Occipital lobe (tissue), 3 donors: ENCODE measurements at places on chromosomes 16 and 17.
A peak's percentile ranks its signal among the peaks of the same experiment; 100 is the strongest.

- DNase-seq, result no peak
Measured at GRCh38 chr17:12388226-12388625, 277.5 kb upstream of the MYOCD start.

DNA sequence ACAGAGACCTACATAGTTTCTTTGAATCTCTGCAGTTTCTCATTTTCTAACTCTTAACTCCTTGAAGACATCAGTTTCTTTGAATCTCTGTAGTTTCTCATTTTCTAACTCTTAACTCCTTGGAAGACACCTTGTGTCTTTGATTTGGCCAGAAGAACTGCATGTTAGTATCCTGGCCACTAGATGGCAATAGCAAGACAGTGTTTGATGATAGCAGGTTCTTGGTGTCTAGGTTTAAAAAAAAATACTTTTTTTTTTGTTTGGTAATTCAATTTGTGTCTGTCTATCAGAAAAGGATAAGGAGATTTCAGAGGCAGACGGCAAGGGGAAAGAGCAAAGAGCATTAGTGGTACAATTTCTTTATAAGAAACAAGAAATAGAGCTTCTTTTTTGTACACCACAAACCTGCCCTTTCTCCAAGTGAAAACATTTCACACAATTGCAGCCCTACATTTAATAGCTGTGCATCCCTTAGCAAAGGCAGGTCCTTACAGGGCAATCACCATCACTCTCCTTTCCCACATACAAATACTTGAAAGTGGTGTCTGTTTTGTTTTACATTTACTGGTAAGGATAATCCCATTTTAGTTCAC is 1324.9 kb upstream of the CDH8 start:
- DNase-seq, result no peak

DNA sequence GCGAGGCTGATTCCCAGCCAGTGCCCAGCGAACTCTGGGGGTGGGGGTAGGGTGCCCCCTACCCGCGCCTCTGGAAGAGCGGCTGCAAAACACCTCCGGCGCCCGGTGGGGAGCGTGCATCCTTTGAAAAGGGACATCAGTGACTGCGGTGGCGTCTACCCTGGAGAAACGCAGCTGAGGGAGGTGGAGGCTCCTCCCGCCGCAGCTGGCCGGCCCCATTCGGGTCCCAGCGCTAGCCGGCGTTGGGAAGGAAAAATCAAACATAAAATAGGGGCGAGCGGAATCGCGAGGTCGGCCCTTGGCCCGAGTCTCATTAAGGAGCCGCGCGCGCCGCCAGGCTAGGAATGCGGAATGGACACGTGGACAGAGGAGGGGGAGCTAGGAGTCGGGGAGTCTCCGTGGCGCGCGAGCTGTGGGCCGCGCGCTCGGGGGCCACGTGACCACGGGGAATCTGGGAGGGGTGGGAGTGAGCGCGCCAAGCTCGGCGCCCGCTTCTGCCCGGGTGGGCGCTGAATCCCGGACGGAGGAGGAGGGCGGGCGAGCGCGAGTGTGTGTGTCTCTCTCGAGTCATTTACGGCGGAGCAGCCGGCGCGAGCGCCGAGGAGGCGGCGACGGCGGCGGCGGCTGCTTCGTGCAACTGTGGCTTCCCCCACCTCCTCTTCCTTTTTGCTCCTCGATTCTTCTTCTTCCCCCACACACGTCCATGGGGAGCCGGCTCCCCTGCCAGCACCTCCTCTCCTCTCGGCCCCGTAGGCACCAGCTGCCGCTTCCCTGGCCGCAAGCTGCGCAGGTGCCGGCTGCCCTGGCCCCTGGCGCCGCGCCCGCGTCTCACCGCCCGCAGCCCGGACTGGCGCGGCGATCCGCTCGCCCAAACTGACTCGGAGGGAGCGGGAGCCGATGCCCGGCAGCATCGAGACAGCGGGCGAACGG is at the start of gene TMEM132E:
Gene TMEM132E (plus strand): TSS at position 566 of the 930 bp plus-strand sequence. CDS start 1,495 bp downstream, outside the sequence.
- DNase-seq, result peak; percentile 77

DNA sequence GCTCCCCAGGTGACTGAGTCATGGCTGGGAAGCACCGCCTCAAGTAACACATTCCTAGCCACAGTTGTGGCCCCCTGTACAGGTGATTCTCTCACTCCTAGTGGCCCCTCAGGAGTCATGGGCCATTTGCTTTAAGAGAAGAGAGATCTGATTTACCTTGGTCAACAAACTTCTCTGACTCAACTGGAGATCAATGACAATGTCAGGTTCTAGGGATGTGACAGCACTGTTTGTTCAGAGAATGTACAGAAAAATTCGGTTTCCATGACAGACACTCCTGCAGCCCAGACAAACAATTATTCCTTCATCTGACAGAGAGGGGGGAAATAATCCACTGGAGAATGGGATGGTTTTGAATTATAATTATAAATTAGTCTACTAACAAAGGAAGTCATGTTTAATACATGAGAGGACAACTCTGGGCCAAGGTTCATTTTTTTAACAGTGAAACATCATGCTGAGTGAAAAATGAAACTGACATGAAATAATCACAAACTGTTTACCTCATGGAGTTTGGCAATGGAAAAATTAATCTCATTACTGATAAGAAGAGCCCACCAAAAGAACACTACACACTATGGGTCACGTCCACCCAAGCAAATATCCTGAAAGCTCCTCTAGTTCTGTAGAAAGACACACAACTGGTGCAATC is 9.7 kb downstream of the ERN1 start:
- DNase-seq, result no peak

GRCh38 chr17:32007463-32008298 is 498 bp downstream of the LRRC37B start:
- peak; percentile 59 for DNase-seq

DNA sequence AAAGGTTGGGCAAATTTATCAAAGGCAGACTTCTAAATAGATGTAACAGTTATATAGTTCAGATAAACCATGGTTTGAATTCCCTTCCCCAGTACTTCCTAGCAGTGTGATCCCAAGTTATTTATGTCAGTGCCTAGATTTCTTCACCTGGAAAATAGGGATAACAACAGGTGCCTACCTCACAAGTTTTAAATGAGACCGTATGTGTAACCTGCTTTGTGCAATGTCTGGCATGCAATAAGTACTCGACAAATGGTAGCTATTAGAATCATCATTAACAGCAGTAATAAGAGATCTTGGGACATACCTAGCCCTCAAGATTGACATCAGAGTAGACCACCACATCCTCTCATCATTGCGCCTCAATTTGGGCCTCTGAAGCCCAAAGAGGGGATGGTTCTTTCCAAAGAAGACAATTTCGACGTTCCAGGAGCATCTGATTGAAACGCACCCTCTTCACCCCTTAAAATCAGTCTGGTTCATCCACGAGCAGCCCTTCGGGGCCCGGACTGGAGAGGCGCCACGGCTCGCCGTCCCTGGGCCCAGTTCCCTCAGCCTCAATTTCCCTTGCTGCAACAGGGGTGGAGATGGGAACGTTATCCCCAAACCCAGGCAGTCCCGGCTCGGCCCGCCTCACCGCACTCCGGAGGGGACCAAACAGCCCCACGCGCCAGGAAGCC is 541 bp downstream of the ACACA start:
- no peak for DNase-seq

DNA sequence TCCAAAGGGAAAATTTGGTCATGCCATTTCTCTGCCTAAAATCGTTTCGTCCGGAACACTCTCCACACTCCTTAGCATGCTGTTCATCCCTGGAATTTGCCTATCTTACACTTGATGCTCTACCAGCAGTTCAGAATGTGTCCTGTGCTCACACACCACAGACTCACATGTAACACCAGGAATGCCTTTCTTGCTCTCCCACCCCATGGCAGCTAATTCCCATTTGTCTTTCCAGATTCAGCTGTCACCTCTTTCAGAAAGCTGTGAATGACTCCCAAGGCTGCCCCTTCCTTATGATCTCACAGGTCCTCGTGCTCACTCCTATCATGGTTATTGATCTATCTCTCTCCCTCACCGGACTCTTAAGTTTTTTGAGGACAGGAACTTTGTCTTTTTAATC is 38.1 kb downstream of the HYDIN start:
- no peak for DNase-seq

DNA sequence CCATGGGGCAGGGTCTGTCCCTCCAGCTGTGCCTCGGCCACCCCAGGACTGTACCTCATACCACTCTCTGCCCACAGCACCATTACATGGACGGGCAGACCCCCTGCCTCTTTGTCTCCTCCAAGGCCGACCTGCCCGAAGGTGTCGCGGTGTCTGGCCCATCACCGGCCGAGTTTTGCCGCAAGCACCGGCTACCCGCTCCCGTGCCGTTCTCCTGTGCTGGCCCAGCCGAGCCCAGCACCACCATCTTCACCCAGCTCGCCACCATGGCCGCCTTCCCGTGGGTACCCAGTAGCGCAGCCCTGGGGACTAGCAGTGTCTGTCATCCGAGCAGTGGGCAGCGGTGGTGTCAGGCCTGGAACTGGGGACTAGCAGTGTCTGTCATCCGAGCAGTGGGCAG is 2.6 kb upstream of the RHBDL1 start:
- no peak for DNase-seq

DNA sequence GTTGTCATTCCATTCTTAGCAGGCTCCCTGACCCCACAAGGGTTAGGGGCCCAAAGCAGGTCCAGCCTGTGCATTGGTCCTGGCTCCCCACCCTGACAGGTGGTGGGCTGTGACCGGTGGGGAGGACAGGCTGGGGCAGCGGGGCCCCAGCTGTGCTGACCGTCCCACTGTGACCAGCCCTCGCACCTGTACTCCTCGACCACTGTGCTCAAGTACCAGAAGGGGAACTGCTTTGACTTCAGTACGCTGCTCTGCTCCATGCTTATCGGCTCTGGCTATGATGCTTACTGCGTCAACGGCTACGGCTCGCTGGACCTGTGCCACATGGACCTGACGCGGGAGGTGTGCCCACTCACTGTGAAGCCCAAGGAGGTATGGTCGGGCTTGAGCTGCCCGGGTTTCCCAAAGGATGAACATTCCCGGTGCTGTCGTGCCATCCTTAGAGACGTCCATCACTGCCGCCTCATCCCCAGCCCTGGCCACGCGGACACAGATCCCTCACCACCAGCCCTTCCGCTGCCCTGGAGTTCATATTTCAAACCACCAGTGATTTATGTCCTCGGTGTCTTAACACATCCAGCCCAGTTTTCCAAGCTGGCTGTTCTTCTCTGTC is 7.3 kb downstream of the DRC7 start:
- DNase-seq, result no peak

DNA sequence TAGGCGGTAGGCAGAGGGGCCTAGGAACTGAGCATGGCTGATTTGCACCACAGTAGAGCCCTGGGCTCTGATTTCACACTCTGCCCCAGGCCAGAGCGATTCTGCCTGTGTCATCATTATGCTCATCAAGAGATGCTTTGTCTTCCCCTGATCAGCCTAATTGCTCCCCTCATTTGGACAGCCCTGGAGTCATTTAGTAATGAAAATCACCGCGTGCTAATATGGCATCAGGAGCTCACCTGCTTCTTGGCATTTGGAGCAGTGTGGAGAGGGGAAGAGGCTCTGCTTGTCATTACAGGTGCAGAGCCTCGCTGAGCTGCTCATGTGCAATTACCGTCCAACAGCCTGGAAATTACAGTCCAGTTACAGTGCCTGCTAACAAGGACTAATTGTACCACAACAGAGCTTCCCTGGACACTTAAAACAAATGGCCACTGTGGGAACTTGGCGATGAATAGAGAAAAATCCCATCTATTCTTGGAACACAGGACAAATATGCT is 157.1 kb upstream of the WSCD1 start:
- DNase-seq, result peak; percentile 53

DNA sequence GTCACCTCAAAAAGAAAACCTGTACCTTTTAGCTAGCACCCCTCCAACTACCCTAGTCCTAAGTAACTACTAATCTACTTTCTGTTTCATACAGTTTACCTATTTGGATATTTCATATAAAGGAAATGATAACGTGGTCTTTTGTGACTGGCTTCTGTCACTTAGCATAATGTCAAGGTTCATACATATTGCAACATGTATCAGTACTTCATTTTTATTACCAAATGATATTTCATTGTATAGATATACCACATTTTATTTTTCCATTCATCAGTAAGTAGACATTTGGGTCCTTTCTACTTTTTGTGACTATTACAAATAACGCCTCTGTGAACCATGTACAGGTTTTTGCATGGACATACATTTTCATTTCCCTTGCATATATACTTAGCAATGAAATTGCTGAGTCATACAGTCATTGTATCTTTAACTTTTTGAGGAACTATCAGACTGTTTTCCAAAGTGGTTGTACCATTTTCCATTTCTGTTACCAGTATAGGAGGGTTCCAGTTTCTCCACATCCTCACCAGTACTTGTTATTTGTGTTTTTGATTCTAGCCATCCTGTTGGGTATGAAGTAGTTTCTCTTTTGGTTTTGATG is 23.7 kb downstream of the MOSMO start:
- DNase-seq, result no peak

DNA sequence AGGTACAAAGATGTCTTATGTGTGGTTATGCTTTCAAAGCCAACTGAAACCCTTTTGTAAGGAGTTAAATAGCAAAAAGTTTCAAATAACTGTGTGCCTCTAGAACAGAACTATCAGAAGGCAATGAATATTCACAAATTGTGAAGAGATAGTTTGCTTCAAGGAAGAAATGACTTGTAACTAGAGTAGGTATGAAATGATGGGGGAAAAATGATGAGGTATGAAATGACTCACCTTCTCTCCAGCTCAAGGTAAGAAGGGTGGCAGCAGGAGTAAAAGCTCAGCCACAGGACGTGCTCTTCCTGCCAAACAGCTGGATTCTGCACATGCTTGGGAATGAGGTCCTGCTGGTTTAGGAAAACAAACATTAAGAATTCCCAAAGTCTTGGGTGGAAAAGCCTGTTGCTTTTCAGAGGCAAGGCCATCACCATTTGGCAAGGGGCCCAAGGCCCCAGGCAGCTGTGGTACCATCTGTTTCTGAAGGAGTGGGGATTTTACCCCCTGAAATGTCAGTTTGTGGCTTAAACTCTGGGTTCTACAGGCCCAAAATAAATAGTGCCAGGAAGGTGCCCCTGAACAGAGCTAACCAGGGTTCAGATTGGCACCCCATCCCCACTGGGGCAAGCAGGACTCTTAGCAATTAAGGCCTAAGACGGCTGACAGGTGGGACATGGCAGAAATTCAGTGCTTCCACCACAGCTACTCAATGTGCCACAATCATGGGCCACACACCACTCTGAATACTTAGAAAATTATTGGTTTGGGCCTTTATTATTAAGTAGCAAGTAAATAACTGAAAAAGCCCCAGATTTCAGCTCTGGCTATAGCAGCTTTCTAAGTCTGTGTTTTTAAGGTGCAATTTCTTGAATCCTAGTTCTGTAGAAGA is 13.3 kb downstream of the HERPUD1 start:
- no peak for DNase-seq

DNA sequence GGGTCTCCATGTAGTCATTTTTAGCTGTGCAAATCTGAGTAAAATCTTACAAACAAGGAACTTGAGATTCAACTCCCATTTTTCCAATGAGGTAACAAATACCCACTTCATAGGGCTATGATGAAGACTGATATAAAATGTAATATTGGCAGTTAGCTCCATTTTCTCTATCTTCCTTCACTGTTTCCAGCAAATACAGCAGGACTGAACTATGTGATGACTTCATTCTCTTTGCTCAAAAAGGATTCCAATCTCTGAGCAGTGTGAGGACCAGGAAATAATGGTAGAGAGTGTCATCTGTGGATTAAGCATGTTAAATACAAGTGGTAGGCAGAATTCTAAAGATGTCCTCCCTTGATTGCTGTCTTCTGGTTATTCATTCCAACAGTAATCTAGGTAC is 18.3 kb downstream of the RND2 start:
- no peak for DNase-seq
